Activated T-helper 9 cell treated with anti-CD3 and anti-CD28 coated beads, Interleukin-2, amount 50 U/mL, for 16 hours (primary cell): ENCODE measurements at places on chromosomes 6 and 20.

- DNase-seq, result no peak
Observed at GRCh38 chr6:148118244-148118643, 224.4 kb upstream of the SASH1 start.

GRCh38 chr6:81655696-81656095 lies 96.8 kb downstream of the TENT5A start:
- DNase-seq, result no peak

DNA sequence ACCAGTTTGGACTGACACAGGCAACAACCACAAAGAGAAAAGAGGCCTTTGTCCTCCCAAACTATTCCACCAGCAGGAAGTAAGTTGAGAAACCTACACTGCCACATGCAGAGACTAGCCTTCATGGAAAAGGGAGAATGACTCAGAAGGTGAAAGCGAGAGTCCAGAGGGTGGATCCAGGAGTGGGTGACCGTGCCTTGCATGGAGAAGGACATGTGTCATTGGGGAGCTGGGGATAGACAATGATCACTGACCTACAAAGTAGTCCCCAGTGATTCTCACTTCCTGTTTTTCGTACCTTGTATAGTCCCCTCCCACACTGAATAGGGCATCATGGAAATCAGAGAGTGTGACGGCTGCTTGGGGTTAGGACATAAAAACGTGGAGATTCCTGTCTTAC lies 91.9 kb downstream of the MYLK4 start:
- DNase-seq, result no peak

DNA sequence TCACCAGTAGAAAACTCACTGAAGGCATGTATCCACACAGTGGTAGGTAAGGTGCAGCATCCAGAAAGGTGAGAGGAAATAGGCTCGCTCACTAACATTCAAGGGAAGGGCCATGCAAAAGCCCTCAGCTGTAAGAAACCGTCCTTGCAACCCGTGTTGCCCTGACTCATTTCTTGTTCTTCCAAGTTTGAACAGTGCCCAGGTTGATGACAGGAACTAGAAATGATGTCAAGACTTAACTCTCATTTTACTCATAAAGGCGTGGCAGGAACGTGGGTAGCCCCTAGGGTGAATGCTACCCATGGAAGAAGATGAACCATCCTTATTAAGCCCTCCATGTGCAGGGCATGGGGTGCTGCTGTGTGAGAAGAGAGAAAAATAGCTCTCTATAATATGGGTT lies 187.6 kb downstream of the CD83 start:
- no peak for DNase-seq

DNA sequence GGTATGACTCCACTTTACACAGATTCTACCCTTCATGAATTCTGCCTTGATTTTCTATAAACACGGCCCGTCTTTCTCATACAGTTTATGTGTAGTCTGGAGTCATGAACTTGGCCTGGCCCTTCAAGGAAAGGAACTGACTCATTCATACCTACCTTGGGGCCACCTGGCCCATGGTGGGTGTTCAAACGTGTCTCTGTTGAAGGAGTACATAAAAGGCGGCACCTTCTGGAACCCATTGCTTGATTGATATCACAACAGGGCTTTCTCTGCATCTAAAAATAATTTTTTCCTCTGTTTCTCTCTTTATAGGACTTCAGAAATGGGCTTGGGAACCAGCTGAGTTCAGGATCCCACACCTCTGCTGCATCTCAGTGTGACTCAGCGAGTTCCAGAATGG lies 363.0 kb upstream of the SOX4 start:
- DNase-seq, result no peak

GRCh38 chr6:113647143-113647889 lies 209.8 kb upstream of the MARCKS start:
- no peak for DNase-seq

- DNase-seq, result no peak
Observed at GRCh38 chr20:14523090-14523489, 185.7 kb upstream of the FLRT3 start.
